ENCODE measurements at places on chromosomes 1 and 21. TPM values are rescaled to one million over a fixed set of nuclear protein-coding genes. Genes with fewer than 3 reads are reported as not detected.

GRCh38 chr21:45154511-45155508 is 80.4 kb downstream of the ADARB1 start:
- no peak for DNase-seq

GRCh38 chr1:107058245-107059032 is 2.0 kb downstream of the PRMT6 start:
- DNase-seq, result no peak

DNA sequence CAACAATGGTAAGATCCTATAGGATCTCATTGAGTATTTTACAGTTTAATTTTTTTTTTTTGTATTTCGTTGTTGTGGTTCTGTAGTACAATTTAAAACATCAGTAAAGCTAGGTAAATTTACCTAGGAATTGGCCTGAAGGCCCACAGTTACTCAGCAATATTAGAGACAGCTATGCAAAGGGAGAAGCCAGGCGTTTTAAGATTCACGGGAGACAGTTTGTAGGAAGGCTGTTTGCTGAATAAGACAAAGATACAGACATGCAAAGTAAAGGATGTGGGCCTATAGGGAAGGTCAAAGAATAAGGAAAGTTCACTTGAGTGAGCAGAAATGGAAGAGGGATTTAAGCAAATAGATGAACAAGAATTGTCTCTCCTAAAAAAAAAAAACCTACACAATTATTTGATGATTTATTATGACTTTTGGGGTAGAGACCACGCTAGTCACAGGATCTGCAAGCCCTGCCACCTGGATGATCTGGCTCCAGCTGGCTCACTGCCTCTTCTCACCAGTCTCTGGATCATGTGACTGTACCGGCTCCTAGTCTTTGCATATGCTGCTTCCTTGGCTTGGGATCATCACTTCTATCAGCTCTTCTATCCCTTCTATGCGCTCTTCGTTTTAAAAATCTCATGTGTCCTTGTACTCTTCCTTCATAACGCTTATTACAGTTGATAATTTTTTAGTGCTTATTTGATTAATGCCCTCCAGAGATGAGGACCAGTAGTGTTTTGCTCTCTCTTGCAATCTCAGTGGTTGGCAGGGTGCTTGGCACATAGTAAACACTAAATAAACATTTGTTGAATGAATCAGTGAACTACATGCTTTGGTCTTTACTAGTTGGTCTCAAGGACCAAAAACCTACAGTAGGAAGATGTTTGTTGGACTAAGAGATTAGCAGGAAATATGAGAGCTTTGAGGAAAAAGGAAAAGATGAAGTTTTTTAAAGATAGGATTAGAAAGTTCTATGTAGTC is 14.1 kb downstream of the DYRK1A start:
- no peak for DNase-seq

GRCh38 chr21:18499761-18500376 is 96.3 kb upstream of the TMPRSS15 start:
- peak; percentile 54 for DNase-seq

VWA1 gene
- total RNA-seq, result not detected
